Panc1 (cell line): ENCODE measurements at places on chromosomes 4 and X.
A peak's percentile ranks its signal among the peaks of the same experiment; 100 is the strongest.

DNA sequence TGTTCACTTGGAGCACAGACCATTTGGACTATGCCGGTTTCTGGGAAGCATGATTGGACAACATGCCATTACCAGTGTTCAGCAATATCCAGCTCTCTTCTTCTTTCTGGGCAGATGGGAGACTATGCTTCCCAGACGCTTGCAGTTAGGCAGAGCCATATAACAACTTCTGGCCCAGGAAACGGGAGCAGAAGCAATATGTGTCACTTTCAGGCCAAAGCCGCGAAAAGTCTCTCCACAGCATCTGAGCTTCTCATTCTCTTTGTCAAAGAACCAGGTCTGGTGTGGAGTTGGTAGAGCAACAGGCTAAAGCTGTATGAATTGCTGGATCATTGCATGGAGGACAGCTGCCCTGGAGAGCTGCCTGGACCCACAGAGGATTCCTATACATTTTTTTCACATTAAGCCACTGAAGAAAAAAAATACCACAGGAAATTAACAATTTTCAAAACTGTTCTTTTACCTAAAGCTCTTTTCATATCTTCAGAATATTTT, 131.4 kb upstream of the FRG1 start:
- DNase-seq: no peak

- no peak for DNase-seq
Observed at GRCh38 chr4:105558277-105558676, 5.9 kb downstream of the ARHGEF38 start.

GRCh38 chr4:124631760-124632159, 80.8 kb downstream of the ANKRD50 start:
- peak; percentile 36 for DNase-seq

GRCh38 chrX:105725228-105725627, 97.1 kb upstream of the NRK start:
- DNase-seq: no peak

DNA sequence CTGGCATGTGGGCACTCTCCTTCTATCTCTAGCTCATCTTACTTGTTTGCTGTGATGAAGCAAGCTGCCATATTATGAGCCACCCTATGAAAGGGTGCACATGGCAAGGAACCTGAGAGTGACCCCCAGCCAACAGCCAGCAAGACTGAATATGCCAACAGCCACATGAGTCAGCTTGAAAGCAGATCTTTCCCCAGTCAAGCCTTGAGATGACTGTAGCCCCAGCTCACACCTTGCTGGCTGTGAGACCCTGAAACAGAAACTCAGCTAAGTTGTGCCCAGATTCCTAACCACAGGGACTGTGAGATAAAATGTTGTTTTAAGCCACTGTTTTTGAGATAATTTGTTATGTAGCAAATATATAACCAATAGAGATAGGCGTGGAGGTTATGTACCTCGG, 36.2 kb downstream of the KDM5C start:
- DNase-seq: no peak
